Breast epithelium (tissue), 4 donors: ENCODE measurements at places on chromosomes 1 and 21. TPM values are rescaled to one million over a fixed set of nuclear protein-coding genes. Genes with fewer than 3 reads are reported as not detected.

- DNase-seq = no peak
Measured at GRCh38 chr1:85894651-85895050, 186.4 kb upstream of the ZNHIT6 start.

DNA sequence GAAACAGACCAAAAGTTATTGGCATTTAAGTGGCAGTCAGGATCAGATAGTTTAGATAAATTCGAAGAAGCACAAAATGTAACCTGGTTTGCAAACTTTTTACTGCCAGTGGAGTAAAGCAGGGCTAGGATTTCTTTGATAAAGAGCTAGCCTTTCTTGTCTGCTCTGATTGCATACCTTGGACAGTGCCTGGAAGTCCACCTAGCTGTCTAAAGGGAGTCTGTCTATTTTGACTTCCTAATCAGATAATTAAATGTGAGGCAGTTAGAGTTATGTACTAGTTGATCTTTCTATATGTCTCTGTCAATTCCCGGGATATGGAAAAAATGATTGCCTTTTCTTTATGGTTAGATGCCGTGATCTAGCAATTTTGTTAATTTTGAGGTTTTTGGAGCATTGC, 4.1 kb downstream of the GPSM2 start:
- DNase-seq = no peak

DNA sequence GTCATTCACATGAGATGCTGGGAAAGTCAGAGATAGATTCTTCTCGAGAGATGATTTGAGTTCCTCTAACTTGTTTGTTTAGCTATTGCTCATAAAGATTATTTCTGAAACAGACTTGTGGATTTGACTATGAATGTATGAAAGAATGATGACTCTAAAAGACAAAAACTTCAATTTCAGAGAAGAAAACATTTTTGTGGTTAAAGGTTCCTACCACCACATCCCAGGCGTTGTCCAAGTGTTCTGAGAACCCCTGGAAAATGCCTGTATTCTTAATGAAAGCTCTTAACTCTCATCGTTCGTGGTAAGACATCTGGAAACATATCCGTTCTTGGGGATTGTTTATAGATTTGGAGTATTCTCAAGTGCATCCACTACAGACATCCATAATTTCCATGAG, 228.7 kb downstream of the BARHL2 start:
- no peak for DNase-seq

- DNase-seq = no peak
Measured at GRCh38 chr21:38524168-38525153, 26.2 kb upstream of the ERG start.

- no peak for DNase-seq
Measured at GRCh38 chr1:23555986-23556634, 3.2 kb downstream of the ID3 start.

DNA sequence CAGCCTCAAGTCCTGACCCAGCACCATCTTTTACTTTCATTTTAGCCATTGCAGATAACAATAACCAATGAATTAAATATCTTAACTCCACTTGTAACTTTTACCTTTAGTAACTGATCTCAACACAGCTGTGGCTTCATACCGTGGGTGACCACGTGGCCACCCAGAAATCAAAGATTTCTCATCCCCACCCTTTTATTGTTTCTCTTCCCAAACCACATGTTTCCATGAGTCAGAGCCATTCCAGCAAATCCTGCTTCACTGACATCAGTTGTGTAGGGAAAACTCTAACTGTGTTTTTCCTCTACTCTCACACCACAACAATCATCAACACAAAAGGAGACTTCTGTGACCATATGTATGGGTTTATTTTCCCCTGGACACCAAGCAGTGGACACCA, 25.1 kb upstream of the BRDT start:
- no peak for DNase-seq

The FGR gene
- total RNA-seq = 46.9 TPM

The DNAJC28 gene
- 3.0 TPM for total RNA-seq

The CNR2 gene
- total RNA-seq = not detected

The LCE3A gene
- not detected for total RNA-seq
